Hypothalamus (tissue), 51 donors: ENCODE measurements at places on chromosomes 12 and 14.

DNA sequence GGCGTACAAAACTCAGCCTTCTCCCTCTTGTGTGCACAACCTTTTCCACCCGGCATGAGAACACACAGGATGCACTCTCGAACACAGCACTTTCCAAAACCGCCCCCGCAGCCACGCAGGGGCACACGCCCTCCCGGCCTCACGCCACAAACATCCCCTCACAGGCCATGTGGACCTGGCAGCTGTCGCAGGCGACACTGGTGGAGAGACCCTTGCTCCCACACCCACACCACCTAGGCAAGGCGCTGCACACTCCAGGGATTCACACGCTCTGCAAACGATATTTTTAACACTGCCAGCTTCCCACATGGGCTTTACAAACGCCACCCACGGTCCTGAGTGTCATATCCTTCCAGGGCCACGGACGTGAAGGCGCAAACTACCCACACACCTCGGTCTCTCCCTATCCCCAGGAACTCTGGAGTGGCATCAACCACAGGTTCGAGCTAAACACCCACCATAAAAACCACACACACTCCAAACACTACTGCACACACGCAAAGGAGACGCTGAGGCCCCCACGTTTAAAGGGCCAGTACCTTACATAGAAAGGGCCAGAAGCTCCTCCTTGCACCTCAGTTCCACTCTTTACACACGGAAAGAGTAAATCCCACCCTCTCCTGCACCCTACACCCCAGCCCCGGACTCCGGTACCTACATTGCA, 12.4 kb upstream of the ITGB7 start:
- DNase-seq: no peak

DNA sequence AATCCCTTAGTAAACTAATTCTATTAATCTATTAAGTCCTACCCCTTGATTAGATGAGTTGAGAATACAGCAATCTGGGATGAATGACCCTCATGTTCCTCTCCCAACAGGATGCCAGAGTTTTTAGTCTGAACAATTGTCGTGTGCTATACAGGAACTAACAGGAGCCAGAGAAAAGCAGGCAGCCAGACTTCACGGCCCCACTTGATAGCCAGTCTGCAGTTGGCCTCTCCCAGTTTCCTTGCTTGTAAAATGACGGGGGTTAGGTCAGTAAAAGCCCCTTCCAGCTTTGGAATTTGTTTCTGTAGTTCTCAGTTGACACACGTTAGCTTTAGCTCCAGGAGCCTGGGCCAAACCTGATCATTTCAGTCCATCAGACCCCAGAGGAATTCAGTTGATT, 266.8 kb upstream of the FKBP4 start:
- DNase-seq: no peak

DNA sequence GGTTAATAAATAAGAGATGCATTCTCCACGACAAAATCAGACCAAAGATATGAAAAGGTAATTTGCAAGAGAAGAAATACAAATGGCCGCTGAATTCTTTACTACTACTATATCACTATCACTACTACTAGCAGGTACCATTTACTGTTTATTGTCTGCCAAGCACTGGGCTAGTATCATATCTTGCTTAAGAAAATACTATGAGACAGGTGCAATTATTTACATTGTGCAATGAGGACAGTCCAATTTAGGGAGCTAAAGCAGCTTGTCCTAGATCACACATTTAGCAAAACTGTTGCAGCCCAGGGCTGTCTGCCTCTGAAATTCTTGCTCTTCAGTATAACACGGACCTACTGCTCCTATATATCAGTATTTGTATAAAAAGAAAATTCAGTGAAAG, 52.8 kb downstream of the CRADD start:
- no peak for DNase-seq

DNA sequence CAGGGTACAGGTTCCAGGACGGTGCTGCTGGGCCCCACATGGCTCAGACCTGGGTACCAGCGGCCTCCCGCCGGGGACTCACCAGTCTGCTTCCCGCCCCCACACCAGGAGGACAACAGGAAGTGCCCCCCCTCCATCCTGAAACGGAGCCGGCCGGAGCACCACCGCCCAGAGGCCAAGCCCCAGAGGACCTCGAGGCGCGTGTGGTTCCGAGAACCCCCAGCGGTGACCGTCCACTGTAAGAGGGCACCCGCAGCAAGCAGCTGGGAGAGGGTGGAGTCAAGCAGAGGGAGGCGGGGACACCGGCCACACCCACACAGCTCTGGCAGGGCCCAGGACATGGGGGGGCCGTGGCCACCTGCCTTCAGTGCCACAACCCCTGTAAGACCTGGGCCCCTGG, 8.1 kb downstream of the C14orf180 start:
- no peak for DNase-seq

GRCh38 chr12:69066492-69067373, 133.8 kb upstream of the CPM start:
- DNase-seq: no peak

DNA sequence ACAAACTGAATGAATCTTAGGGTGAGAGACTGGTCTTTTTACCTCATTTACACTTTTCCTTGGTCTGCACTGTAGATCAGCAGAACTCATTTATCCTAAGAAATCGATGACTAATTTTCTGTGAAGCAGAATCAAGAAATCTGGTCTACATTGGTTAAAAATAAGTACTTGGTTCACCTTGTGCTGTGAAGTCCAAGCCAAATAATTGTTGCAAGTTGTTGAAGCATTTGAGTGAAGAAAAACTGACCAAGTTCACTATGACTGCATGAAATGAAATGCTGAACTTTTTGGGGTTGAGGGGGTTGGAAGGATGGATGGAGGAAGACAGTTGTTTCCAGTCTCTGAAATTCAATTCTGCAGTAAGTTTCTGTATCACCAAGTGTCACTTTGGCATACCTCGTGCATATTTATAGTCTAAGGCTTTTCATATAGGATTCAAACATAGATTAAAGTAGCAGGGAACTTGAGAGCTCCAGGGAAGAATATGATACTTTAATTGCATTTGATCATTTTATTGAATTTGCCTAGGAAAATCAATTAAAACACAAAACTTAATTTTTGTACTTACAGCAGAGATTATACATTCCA, 75.0 kb downstream of the FAR2 start:
- DNase-seq: no peak
